Amygdala (tissue), 56 donors: ENCODE measurements at places on chromosomes 4 and X.

DNA sequence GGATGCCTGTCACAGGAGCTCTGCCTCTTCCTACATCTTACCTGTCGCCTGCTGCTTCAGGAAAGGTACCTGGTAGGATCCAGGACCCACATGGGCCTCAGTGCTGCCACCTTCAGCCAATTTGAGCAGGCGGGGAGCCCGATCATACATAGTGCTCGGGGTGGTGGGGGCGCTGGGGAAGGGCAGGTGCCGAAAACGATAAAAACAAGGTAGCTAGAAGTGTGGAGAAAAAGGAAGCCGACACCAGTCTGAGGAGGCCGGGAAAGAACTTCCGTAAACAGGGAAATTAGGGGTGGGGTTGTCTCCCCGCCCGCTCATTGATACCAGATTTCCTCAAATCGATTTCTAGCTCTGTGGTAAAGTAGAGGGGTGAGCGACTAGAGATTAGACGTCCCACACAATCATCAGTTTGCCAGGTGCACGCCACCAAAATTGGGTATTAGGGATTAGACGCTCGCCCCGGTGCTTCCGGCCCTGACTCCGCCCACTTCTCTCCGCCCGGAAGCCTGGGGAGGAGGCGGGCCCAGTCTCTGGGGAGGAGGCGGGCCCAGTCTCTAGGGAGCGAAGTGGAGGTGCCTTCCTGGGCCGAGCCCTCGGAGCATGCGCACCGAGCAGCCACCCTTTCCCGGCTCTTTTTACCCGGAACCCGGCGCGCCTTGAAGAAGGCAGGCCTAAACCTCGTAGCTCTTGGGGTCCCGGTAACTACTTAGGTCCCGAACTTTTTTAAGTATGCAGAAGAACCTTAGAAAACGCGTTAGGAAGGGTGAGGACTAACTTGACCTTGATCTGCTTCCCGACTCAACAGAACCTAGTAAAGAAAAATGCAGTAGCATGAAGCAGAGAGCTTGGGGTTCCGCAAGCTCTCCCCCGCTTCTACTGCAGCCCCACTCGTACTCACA, at the start of gene STPG2:
Gene STPG2, minus strand, starts transcription at position 476 of the 899 bp plus-strand sequence.
- peak; percentile 68 for DNase-seq

DNA sequence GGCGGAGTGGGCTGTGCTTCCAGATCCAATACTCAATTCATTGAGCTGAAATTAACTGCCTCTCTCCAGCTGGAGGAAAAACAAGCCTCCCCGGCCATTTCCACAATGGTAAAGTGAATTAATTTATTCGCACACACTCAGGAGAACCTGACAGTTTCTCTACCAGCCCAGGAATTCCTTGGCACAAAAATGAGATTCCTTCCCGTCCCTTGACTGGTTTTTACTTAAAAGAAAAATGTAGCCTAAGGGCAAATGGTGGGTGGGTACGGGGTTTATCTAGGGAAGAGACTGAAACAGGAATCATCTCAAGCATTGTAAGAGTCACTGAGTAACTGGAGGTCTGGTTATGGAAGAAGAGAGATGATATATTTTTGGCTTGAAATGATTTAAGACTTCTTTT, 102.7 kb downstream of the VCX3A start:
- DNase-seq = no peak

DNA sequence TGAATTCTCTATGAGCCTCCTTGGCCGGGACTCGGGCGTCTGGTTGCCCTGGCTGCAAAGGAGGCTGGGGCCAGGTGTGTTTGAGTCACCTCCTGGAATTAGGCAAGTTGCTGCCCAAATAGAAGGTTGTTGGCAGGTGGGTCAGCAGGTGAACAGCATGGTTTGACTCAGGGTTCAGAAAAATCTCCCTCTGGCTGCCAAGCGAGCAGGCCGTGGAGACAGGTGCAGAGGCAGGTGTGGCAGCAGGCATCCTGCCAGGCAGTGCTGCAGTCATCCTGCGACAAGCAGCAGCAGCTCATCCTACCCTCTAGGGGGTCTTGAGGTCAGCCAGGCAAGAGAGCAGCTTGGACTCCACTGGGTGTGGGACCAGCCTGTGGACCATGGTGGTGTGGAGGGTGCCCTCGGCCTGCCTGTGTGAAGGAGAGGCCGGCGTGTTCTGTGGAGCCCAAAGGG, 8.2 kb downstream of the MSANTD1 start:
- no peak for DNase-seq

DNA sequence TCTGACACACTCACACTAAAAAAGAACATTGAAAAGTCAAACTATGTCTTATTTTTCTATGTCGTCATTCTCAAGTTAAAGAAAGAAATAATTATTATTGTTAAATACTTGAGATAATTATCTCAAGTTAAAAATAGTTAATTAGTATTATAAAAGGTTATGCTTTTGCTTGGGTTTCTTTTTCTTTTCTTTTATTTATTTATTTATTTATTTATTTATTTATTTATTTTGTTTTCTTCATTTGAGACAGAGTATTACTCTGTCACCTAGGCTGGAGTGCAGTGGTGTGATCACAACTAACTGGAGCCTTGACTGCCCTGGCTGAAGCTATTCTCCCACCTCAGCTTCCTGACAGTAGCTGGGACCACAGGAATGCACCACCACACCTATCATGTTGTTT, 59.9 kb downstream of the UBQLN2 start:
- DNase-seq = no peak

GRCh38 chr4:88177983-88178625, 19.7 kb upstream of the ABCG2 start:
- peak; percentile 2 for DNase-seq

GRCh38 chrX:30637874-30638815, 15.1 kb upstream of the GK start:
- DNase-seq = no peak

DNA sequence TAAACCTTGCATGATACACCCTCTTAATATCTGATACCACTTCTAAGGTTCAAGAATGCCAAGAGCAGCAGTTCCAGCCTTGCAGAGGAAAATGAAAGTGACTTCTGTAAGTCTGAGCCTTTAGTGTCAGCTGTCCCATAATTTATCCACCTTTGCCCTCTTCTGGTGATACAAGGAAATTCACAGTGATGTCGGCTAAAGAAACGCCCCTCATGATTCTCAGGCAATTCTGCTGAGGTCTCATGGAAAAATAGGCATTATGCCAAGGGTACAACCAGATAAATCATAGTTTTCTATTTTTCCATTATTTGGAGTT, 172.2 kb upstream of the CXCL13 start:
- no peak for DNase-seq

- DNase-seq = no peak
Measured at GRCh38 chrX:72026341-72027023, 105.2 kb downstream of the RTL5 start.

DNA sequence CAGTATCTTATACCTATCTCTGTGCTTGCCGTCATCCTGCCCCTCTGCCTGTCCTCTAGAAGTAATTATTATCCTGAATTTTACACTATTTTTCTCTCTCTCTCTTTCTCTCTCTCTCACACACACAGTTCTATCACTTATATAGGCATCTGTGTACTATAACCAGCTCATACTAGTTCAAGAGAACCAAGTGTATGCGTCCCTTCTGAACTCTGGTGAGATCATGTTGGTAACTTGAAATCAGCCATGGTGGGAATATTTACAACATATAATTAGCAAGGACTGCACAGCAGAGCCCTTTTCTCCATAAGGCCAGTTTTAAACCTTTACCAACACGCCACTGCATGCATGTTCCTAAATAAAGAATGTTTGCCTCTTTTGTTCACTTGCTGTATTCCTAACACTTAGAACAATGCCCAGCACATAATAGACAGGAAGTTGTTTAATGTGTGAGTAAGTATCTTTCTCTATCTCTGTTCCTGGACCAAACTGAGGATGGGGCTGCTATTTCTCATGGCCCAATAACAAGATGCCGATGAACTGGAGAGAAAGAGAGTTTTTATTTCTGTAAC, 51.1 kb upstream of the IL21 start:
- DNase-seq = no peak

DNA sequence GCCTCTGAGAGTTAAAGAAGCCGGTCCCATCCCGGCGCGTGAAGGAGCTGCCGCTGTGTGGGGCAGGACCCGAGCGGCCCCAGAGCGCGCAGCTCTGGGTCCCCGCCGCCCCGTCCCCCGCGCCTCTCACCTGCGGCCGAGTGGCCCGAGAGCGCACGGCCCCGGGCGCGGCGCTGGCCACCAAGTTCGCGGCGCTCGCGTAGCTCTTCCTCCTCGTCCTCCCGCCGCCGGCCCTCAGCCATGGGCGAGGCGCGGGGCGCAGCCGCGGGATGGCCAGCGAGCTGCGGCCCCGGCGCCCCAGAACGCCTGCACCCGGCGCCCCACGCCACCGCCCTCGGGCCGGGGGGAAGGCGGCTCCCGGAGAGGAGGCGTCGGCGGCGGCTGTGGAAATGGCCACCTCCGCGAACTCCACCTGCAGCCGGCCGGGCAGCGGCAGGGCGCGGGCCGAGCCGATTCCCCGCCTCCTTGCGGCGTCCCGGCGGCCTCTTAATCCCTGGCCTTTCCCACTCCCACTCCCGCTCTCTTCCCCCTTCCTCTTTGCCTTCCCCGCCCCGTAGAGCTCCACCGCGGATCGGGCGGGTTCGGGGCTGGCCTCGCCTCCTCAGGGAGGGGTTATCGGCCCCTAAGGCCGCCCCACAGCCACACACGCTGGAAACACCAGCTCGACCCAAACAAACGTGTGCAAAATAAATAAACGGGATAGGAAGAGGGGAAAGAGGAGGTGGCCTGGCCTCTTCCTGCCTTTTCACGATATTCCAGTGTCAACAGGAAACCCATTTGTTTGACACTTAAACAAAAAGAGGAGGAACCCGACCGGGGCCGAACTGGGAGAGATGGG, at the start of gene SH3D19:
Gene SH3D19, minus strand, starts transcription at position 495 of the 838 bp plus-strand sequence. Its CDS starts 253 bp downstream, at position 242.
- DNase-seq = no peak

- no peak for DNase-seq
Measured at GRCh38 chr4:155179216-155179615, 29.2 kb upstream of the NPY2R start.

DNA sequence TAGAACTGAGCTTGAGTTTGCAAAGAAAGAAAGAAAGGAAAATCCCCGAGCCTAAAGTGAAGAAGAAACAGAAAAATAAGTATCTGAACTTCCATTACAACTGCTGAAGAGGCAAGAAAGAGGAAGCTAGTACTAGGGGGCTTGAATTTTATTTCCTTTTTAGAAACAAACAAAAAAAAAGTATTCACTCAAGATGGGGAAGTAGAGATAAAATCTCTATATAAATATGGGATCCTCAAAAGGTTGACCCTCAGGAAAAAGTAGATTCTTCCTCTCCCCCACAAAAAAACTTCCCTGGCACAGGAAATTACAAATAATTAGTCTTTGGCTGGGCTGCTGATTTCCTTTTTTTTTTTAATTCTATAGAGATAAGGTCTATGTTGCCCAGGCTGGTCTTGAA, 16.0 kb downstream of the LRBA start:
- DNase-seq = no peak

DNA sequence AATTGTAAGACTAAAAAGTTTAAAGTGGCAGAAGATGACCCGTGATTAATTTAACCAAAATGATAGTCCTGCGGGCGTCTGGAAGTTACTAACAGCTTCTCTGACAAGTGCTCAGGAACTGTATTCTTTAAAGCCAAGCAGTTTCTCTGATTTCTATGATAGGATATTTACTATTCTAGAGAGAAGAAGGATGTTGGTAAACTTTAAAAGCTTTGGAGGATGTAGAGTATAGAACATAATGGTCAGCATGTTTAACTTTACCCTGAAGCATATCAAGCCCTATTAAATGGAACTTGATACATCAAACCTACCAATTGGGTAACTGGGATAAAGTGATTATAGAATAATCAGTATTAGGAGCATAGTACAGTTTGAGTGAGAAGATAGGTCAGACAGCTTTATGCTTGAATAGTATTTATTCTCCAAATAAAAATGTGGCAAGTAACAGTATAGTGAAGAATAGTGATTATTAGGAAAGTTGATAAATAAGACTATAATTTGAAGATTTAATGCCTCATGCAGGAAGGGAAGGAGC, 1.8 kb downstream of the STIM2 start:
- no peak for DNase-seq

- peak; percentile 15 for DNase-seq
Measured at GRCh38 chr4:26238778-26239679, 81.8 kb upstream of the RBPJ start.

- no peak for DNase-seq
Measured at GRCh38 chrX:77743720-77744119, 42.3 kb downstream of the ATRX start.

- no peak for DNase-seq
Measured at GRCh38 chr4:43066415-43066814, 173.9 kb downstream of the GRXCR1 start.

GRCh38 chr4:6724421-6725111, 8.6 kb downstream of the BLOC1S4 start:
- no peak for DNase-seq

DNA sequence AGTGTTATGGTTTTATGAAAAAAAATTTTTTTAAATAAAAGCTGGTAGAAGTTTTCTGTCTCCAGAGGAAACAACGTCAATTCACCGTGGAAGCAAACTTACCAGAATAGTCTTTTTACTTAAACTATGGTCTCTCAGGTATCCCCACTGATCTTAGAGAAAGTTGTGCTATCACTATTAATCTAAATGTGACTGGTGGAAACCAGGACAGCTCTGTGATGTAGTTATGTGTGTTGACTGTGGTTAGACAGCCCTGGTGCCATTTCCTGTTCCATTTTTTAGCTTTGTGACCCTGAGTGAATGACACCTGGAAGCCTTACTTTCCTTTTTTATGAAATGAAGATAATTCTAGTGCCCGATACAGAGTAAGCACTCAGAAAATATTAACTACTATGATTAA, 111.8 kb upstream of the HUWE1 start:
- DNase-seq = no peak

DNA sequence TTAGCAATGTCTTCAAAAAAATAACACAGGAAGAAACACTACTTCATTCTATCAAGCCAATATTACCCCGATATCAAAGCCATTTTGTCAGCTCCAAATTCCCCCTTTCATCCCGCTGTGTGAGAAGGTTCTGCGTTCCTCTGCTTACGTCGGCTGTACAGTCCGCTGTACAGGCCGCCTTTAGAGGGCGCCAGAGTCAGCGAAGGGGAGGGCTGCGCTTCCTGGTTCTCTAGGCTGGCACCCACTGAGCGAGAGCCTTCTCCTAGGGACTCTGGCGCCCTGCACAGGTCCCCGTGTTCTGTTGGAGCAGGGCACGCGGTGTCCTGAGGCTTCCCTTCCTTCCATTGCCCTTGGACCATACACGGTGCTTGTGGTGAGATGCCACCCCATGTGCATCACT, 25.3 kb upstream of the CT45A1 start:
- no peak for DNase-seq

DNA sequence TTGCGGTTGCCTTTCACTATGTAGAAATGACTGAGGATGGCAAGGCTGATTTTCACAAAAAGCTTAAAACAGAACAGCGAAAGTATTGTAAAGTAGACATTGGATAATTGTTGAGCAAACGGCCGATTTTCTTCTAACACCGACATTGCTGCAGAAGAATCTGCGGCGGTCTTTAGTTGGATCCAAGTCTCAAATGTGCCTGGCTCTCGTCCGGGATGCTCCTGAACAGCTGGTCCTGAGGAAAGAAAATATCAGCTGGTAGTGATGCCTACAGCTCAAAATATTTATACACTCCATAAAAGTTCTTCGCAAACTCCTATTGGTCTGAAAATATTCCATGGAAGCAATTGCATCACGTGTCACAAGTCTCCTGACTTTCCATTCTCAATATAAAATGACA, at the start of gene ASB5:
Gene ASB5, minus strand, starts transcription at position 260 of the 400 bp plus-strand sequence. Its CDS starts 114 bp downstream, at position 146.
- no peak for DNase-seq
